ENCODE measurements at places on chromosomes 6 and 20.

- no peak for DNase-seq
Observed at GRCh38 chr6:136795386-136795785, 3.1 kb upstream of the MAP3K5 start.

DNA sequence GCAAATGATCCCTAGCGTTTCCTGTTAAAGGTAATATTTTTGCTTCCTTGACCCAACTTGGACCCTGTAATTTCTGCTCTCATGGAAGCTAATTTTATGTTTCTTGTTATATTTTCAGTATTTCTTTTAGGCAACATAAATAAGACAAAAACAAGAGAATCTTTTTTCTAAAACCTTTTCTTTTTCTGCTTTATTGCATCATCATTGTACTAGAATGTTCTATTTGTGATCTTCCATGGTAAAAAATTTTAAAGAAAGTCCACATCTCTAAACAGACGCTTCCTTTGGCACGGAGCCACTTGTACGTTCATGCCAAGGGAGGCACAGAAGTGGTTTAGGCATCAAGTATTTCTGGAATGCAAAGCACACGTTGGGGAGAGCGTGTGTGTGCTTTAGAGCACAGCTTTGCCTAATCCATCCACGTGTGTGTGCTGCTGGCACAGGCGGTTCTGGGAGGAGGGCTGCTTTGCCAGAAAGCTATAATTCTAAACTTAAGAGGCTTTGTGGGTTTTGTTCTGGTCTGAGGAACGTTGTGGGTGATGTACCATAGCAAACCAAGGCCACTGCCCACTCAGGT is 98.3 kb downstream of the SASH1 start:
- DNase-seq, result no peak

DNA sequence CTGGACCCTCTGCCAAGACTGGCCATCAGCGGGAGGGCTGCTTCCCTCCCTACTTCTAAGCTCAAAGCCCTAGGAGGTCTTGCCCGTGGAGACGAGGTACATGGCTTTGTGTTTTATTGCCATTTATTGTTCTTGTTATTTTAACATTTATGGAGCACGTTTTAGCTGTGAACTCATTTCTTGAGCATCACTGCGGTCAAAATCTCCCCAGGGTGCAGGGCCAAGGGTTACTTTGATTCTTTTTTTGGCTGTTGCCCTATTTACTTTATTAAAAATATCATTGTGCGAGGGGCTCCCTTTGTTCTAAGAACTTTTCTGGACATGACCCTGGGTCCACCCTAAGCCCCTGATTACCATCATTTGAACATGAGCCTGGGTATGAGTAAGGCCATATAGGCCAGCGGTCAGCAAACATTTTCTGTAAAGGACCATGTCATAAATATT is 51.6 kb downstream of the EYA2 start:
- no peak for DNase-seq

DNA sequence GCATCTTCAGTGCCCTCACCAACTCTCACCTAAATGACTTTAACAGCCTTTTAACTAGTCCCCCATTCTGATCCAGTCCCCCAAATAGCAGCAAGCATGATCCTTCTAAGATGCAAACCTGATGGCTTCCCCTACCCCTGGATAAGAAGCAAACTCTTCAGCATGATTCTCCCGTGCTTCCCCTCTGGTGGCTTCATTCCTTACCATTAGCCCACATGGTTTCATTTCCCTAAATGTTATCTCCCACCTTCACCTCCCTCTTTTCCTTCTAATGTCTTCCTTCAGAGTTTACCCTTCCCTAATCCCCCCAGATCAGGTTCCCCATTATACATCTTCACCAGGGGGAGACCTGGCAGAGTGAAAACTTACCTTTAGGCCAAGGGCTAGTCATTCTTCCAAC is 4.0 kb upstream of the RAB5IF start:
- no peak for DNase-seq
